Right renal pelvis (tissue), 4 donors: ENCODE measurements at places on chromosomes 16 and 17.

DNA sequence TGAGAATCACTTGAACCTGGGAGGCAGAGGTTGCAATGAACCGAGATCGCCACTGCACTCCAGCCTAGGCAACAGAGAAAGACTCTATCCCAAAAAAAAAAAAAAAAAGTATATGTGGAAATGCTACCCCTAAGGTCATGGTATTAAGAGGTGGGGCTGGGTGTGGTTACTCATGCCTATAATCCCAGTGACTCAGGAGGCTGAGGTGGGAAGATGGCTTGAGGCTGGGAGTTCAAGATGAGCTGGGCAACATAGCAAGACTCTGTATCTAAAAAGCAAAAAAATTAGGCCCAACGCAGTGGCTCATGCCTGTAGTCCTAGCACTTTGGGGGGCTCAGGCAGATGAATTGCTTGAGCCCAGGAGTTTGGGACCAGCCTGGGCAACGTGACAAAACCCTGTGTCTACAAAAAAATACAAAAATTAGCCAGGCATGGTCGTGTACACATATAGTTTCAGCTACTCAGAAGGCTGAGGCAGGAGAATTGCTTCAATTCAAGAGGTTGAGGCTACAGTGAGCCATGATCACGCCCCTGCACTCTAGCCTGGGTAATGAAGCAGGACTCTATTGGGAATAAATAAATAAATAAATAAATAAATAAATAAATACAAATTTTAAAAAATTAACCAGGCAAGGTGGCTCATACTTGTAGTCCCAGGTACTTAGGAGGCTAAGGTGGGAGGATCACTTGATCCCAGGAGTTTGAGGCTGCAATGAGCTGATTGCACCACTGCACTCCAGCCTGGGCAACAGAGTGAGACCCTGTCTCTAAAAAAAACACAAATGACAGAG is 32.3 kb upstream of the NUFIP2 start:
- no peak for DNase-seq

DNA sequence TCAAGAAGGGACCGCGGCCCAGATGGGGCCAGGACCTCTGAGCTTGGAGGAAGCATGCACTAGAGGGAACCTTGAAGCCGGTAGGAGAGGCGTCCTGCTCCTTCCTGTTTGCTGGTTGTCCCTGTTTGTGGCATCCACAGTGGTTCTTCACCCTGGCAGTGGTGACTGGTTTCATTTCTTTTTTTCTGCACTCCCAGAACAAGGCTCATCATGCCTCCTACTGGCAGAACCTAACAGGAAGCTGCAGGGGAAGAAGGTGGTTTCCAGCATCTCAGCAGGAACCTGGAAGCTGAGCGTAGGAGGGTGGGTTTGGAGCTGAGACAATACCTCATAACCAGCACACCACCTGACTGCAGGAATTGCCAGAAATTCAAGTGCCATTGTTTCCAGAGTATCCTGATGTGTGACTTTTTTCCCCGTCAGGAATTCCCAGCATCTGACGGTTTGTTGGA is 5.8 kb downstream of the TMEM231 start:
- no peak for DNase-seq

DNA sequence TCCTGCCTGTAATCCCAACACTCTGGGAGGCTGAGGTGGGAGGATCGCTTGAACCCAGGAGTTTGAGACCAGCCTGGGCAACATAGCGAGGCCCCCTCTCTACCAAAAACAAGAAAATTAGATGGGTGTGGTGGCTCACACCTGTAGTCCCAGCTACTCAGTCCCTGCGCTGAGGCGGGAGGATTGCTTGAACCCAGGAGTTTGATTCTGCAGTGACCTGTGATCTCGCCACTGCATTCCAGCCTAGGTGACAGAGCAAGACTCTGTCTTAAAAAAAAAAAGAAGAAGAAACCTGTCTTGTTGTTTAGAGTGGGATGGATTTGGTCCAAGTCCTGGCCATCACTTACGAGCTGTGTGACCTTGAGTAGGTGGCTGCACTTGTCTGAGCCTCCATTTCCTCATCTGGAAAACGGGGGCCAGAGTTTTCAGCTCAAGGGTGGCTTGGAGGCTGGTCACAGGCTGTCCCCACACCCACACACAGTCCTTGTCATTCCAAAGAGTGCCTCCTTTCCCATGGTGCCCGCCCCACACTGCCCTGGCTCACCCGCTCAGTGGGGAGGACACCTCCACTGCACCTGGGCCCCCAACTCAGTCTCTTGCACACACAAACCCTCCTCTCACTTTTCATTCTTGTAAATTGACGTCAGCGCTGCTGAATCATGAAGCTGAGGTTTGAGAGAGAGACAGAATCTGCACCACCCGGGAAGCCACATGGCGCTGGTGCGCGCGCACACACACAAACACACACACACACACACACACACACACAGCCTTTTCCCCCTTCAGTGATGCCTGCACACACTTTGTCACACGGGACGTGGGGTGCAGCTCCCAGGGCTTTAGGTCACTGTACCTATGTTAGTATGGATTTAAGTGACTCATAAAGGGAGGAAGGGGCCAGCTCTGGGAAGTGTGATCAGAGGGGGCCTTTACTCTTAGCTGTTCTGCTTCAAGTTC is 4.2 kb downstream of the SOCS1 start:
- DNase-seq = no peak

- no peak for DNase-seq
These were observed 424.7 kb downstream of the WWOX start for GRCh38 chr16:78524066-78524595.

DNA sequence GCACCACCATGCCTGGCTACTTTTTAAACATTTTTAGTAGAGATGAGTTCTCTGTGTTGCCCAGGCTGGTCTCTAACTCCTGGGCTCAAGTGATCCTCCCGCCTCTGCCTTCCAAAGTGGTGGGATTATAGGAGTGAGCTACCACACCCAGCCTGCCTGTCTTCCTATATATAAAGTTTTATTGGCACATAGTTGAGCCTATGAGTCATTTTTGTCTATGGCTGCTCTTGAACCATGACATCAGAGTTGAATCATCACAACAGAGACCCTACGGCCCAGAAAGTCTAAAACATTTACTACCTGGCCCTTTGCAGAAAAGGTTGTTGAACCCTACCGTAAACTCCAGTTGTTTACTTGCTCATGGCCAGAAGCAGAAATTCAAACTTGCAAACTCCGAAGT is 7.9 kb downstream of the SEPTIN12 start:
- no peak for DNase-seq

GRCh38 chr17:6755731-6756184 is at the start of gene XAF1:
XAF1 (plus strand) TSS chr17:6756046; CDS start chr17:6756079, 33 bp downstream.
- no peak for DNase-seq

DNA sequence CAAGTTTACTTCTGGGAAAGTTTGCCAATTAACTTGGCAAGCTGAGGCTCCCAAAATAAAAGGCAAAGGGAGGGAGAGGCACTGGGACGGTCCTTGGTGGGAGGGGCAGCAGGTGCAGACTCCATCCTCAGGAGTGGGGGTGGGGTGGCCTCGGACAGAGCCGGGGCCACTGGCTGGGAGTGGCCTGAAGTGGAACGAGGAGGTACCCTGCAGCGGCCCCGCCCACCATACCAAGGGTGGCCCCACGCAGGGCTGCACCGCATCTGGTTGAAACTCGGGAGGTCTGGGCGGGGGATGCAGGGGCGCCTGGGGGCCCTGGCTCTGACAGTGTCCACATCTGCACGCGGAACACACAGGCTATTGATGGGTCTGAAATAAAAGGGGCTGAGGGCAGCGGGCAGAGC is 42.4 kb upstream of the SLC38A10 start:
- no peak for DNase-seq

- DNase-seq = no peak
These were observed 338.2 kb downstream of the SNX29 start for GRCh38 chr16:12314653-12315185.

GRCh38 chr16:88634994-88635670 is 3.2 kb upstream of the IL17C start:
- no peak for DNase-seq

- DNase-seq = no peak
These were observed 42.5 kb downstream of the AKAP10 start for GRCh38 chr17:19935169-19935568.

DNA sequence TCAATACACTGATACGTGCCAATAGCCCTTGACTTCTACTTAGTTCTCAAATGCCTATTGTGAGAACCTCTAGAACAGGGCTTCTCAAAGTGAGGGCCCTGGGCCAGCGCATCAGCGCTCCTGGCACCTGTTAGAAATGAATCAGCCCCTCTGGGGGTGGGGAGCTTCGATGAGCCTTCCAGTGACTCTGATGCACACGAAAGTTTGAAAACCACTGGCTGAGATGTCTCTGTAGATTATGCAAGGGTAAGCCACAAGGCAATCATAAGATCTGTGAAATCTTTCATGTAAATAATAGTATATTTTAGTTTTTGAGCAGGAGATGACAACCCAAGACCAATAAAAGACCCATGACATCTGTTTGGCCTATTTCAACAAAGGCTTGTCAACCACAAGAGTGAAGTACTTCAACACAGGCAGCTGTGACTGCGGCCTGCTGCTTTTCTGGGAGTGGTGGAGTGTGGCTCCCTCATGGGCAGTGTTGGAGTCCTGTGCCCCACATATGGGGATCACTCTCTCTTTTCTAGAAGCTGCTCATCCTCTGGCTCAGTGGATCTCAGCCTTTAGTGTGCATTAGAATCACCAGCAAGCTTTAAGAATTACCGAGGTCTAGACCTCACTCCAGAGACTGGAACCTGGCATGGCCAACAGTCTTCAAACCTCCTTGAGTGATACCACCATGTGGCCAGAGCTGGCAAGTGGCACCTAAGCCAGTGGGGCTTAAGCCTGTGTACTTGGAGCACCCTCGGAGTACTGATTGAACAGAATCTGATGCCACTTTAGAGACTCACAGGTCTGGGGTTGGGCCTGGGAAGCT is 5.8 kb downstream of the MTHFSD start:
- no peak for DNase-seq

- DNase-seq = peak; percentile 20
These were observed 501.4 kb upstream of the WSB1 start for GRCh38 chr17:26792486-26792885.

- DNase-seq = no peak
These were observed 172.6 kb downstream of the GSG1L start for GRCh38 chr16:27890866-27891265.

GRCh38 chr17:76009969-76010661 is 9.5 kb downstream of the CDK3 start:
- DNase-seq = no peak

DNA sequence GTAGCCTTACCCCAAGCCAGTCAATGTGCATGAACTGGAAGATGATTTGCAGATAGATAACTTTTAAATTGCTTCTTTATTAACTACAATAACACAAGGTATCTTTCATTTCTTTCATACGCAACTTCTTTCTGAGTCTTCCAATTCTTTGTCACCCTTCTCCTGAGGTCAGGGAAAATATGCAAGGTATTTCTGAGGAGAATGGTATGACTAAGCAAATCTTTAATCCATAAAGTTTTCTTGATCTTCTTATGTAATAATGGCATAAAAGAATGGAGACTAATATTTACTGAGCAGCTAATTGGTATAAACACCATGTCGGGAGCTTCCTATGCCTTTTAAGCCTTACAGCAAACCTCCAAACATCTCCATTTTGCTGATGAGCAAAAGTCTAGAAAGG is 438.9 kb downstream of the KCNJ2 start:
- no peak for DNase-seq

DNA sequence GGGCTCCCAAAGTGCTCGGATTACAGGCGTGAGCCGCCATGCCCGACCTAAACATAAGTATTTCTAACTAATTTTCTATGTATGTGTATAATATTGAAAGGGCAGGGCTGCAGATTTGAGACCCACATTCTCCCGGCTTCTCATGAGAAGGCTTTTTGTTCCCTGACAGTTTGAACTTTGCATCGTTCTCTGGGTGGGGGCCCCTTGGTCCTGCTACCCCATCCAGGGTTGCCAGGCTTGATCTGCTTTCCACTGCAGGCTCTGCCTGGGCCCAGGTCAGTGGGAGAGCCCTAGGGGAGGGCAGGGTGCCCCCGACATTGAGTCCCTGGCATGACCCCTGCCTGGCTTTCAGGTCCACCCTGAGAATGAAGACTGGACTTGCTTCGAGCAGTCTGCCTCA is 32.3 kb downstream of the SEC14L5 start:
- no peak for DNase-seq

GRCh38 chr16:22665803-22666202 is 148.2 kb upstream of the HS3ST2 start:
- no peak for DNase-seq

- no peak for DNase-seq
These were observed 2.9 kb upstream of the IFI35 start for GRCh38 chr17:43003542-43004172.

- no peak for DNase-seq
These were observed 1.9 kb downstream of the AANAT start for GRCh38 chr17:76469076-76469990.

- DNase-seq = no peak
These were observed 1.8 kb upstream of the MYADML2 start for GRCh38 chr17:81948635-81949378.

GRCh38 chr16:83953796-83954576 is 946 bp downstream of the OSGIN1 start:
- no peak for DNase-seq

GRCh38 chr17:32689348-32689747 is 187.6 kb downstream of the MYO1D start:
- DNase-seq = no peak

GRCh38 chr16:77967054-77967904 is 55.1 kb upstream of the CLEC3A start:
- no peak for DNase-seq
